SJSA1 (cell line): ENCODE measurements at places on chromosomes 2 and 18.

DNA sequence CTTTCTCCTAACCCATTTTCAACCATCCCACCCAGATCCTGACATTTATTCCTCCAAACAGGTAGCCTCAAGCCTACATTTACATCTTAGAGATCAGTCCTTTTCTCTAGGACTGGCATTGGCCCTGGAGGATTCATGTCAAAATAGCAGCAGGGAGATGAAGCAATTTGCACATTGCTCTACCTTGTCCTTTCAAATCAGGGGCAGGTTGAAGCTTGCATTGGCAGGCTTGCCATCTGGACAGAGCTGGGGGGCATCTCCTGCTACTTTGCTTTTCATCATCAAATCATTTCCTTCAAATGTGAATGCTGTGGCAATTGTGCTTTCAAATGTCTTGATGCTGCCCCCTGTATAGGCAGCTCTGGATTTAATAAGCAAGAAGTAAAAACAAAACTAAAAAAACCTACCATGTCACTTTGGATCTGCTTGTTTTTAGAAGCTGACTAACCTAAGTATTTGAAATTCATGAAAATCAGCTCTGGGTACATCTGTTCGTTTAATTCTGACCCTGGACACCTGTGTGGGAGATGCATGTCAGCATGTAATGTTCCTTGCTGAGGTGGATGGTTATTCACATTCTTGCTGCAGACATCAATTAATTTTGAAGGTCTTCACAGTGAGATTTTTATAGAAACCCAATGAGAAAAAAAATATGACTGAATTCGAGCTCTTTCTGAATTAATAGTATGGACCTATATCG lies 47.9 kb downstream of the KIF5C start:
- no peak for DNase-seq

GRCh38 chr2:33707312-33707711 lies 108.2 kb upstream of the FAM98A start:
- no peak for DNase-seq

DNA sequence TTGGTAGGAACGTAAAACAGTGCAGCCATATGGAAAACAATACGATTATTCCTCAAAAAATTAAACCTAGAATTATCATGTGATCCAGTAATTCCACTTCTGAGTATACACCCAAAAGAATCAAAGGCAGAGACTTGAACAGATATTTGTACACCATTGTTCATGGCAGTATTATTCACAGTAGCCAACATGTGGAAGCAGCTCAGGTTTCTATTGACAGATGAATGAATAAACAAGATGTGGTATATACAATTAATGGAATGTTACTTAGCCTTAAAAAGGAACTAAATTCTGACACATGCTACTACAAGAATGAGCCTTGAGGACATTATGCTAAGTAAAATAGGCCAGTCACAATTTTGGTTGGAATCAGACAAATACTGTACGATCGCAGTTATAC lies 14.2 kb upstream of the RTTN start:
- no peak for DNase-seq

GRCh38 chr2:235577404-235578330 lies 83.8 kb downstream of the AGAP1 start:
- DNase-seq = no peak

DNA sequence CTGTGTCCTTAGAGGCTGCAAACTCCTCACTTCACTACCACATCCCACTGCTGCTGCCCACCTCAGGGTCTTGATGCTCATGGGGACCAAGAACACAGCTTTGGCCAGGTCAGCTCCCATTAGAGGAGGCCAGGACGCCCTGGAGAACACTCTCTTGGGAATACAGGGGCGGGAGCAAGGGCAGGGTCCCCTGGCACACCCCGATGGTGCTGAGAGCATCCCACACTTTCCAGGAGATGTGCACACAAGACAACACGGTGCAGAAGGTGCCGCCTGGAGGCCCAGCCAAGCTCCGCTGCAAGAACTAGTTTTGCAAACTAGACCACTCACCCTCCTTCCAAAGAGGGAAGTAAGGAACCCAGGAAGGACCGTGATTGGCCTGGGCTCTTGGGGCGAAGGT lies 304.4 kb upstream of the SALL3 start:
- DNase-seq = no peak

DNA sequence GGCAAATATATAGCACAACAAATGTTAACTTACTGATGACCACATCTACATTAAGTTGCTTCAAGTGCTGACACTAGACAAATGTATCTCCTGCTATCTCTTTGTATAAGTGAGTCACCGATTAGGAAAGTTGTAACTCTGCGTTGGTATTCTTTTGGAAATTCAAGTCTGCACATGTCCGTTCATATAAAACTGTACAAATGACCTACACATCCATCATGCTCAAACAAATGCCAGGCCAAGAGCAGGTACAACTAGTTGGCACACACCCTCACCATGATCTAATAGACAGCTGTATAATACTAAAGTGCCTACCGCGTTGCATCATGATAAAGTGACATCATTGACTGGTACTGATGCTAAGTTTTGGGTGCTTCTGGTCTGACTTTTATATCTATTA lies 141.1 kb downstream of the RBMS1 start:
- no peak for DNase-seq

- DNase-seq = no peak
Observed at GRCh38 chr2:30798536-30798991, 8.7 kb downstream of the CAPN13 start.

DNA sequence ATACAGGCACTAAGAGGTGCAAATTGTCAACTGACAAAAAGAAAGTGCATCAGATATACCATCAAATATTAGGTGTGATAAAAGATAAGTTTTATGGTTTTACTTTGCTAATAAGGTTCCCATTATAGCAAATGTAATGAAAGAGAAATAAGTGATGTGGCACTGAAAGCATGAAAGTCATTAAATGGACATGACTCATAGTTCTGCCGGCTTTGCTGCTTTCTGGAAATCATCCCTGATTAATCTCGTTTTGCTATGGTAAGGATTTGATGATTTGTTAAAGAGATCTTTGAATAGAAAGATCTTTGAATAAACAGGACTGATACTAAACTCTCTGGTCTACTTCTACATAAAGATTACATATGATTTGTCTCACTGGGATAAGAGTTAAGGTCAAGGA lies 72.7 kb downstream of the CLIP4 start:
- no peak for DNase-seq

GRCh38 chr2:207505728-207506127 lies 24.0 kb upstream of the CREB1 start:
- DNase-seq = peak; percentile 82

DNA sequence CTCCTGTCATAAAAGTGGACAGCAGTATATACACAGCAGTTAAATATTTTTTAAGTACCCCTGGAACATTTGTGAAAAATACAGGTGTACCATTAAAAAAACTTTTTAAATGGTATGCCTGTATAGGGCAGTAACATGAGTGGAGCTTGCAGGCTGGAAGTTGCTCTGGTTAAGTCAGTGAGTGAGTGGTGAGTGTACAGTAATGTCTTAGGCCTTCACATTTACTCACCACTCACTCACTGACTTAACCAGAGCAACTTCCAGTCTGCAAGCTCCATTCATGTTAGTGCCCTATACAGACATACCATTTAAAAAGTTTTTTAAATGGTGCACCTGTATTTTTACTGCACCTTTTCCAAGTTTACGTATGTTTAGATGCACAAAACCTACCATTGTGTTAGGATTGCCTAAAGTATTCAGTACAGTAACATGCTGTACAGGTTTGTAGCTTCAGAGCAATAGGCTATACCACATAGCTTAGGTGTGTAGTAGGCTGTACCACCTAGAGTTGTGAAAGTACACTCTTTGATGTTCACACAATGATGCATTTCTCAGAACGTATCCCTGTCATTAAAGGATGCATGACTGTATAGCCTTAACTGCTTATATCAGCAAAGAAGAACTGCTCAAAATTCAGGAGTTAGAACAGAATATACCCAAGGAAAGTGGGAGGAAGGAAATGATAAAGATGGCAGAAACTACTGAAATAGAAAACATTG lies 112.6 kb downstream of the EHBP1 start:
- DNase-seq = no peak
